Activated T-cell treated with anti-CD3 and anti-CD28 coated beads, Interleukin-2, amount 50 U/mL, for 72 hours (primary cell): ENCODE measurements at places on chromosomes 5 and 9.

GRCh38 chr9:72324974-72325373 lies 40.0 kb downstream of the ZFAND5 start:
- DNase-seq: no peak

DNA sequence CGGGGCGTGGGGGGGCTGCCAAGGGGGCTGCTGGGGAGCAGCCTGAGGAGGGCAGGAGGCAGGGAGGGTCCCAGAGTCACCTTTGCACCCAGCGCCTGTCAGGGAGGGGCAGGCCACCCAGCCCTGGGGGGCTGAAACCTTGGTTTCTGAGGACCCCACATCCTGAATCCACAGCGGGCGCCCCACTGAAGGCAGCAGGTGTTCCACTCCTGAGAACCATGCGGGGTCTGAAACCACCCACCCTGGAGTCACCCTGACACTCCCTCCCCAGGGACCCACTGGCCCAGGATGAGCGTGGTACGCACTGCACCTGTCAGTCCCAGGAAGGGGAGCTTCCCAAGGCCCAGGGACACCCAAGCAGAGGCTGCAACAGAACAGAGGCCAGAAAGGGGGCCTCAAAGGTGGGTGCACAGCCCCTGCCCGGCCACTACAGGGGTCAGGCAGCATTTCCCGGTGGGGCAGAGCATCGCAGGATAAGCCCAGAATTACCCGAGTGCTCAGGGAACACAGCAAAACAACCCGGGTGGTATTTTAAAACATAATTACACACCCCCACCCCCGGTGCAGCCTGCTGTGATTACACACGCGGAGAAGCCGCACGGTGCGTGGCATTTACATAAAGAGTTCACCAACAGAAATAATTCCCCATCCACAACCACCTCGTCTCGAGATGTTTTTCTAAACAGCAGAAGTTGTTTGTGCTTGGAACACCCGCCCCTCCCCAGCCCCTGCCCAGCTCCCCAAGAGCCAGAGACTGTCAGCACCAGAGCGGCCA lies 57.3 kb upstream of the UBAC1 start:
- no peak for DNase-seq

DNA sequence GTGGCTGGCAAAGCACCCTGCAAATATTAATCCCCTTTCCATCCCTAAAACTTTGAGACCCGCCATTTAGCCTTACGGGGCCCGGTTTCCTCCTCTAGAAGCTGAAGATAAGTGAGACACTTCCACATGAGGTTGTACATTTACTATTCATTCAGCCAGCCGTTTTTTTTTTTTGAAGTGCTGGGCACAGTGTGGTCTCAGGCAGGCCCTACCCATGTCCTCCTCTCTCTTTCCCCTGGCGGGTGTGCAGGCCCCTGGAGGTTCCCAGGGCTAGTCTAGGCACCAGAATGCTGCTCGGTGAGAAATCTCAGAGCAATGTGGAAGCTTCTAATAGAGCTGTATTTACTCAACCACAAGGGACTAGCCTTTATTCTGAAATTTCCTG lies 107.4 kb upstream of the LARP1 start:
- DNase-seq: no peak

- DNase-seq: no peak
Observed at GRCh38 chr5:14261856-14262611, 118.9 kb downstream of the TRIO start.

DNA sequence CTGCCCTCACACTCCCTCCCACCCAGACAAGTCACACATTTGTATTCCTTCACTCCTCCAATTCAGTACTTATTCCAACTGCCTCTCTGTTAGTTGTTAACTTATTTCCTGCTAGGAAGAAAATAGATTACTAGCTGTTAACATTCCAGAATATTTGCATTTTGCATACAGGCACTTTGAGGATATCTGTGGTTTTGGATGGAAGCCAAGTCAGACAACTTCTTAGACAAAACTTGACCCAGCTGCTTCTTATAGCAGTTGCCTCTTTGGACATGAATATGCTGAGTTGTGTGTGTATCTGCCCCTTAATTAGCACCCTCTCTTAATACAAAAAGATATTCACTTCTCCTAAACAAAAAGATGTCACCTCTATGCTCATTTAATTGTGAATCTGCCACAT lies 1280.6 kb upstream of the ACO1 start:
- DNase-seq: no peak

- DNase-seq: no peak
Observed at GRCh38 chr5:33321026-33321425, 119.7 kb upstream of the TARS1 start.

GRCh38 chr5:175922192-175922885 lies 45.8 kb downstream of the THOC3 start:
- no peak for DNase-seq

- no peak for DNase-seq
Observed at GRCh38 chr5:158165647-158166046, 306.7 kb upstream of the CLINT1 start.

DNA sequence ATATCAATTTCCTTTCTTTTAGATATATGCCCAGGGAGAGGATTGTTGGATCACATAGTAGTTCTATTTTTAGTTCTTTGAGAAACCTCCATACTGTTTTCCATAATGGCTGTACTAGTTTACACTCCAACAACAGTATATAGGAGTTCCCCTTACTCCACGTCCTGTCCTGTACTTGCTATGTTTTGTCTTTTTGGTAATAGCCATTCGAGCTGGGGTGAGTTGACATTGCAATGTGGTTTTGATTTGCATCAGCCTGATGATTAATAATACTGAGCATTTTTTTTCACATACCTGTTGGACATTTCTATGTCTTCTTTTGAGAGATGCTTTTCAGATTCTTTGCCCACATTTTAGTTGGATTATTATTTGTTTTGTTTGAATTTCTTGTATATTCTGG lies 445.9 kb downstream of the NTRK2 start:
- no peak for DNase-seq

- no peak for DNase-seq
Observed at GRCh38 chr9:78462611-78463010, 165.7 kb downstream of the PSAT1 start.

DNA sequence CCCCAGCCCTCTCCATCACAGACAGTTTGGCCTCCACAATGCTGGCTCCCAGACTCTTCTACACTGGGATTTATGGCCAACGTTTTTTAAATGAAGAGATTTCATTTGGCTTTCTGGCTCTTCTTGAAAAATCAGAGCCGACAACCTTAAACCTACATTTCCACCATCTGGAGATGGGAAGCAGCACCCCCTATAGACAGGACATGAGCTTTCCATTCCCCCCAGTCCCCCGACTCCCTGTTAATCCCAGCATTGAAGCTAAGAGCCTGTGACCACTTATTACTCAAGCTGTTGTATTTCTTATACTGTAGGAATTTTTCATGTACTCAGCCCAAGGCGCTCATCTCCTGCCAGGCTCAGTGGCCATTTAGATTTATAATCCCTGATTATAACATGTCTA lies 34.0 kb upstream of the AFAP1L1 start:
- no peak for DNase-seq

DNA sequence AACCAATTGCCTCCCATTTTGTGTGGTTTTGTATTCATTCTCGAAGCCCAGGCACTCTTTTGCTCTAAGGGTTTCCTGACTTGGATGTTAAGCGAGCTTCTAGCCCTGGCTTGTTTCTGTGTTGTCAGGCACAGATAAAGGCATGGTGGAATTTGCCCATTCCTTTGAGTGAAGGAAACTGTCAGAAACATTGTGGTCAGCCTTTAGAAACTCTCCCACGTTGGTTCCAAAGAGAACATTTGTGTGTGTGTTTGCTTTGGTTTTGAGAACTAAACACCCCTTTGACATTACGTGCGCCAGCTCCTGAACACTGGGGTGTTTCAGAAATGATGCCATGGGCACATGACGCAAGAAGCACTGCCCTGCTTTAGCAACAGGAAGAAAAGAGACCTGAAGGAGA lies 320.9 kb downstream of the NTRK2 start:
- DNase-seq: no peak

DNA sequence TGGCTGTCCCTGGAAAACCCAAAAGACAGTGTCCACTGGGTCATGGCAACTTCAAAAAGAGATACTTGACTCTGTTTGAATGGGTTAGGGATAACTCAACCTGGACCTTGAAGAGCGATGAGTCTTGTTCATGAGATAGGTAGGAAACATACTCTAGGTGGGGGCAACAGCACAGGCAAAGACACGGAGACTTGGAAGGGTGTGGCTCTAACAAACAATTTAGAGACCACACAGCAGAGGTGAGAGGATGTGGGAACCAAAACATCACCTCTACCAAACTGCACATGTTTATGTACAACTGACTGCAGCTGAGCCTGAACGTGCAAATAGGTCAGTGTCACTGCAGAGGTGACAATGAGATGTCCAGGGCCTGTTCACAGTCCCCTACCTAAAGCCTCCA lies 247.7 kb upstream of the ADRA1B start:
- DNase-seq: no peak

DNA sequence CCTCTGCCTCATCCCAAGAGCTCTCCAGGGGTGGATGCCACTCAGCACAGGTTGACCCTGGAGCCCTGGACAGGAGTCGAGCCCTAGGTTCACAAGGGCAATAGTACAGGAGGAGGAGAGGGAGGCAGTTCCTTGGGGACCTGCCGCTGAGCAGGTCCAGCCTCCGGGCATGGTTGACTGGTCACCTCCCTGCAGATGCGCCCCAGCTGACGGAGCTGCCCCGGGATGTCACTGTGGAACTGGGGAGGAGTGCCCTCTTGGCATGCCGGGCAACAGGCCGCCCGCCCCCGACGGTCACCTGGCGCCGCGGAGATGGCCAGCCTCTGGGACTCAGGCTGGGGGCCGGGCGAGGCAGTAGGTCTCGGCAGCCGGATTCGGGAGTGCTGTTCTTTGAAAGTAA lies 53.7 kb downstream of the HMCN2 start:
- no peak for DNase-seq

DNA sequence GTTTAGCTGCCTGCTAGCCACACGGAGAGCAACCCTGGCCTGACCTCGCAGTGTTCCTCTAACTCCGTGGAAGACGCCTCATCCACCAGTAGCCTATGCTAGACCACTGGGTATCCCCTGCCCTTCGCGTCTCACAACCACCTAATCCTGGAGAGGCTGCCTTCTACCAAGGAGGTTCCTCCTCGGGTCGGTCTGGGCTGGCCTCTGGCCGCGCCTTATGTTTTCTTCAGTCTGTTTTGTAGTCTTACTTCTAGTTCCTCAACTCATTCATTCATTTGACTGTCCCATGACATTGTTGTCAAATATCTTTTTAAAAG lies 1.6 kb upstream of the TPM2 start:
- DNase-seq: no peak

DNA sequence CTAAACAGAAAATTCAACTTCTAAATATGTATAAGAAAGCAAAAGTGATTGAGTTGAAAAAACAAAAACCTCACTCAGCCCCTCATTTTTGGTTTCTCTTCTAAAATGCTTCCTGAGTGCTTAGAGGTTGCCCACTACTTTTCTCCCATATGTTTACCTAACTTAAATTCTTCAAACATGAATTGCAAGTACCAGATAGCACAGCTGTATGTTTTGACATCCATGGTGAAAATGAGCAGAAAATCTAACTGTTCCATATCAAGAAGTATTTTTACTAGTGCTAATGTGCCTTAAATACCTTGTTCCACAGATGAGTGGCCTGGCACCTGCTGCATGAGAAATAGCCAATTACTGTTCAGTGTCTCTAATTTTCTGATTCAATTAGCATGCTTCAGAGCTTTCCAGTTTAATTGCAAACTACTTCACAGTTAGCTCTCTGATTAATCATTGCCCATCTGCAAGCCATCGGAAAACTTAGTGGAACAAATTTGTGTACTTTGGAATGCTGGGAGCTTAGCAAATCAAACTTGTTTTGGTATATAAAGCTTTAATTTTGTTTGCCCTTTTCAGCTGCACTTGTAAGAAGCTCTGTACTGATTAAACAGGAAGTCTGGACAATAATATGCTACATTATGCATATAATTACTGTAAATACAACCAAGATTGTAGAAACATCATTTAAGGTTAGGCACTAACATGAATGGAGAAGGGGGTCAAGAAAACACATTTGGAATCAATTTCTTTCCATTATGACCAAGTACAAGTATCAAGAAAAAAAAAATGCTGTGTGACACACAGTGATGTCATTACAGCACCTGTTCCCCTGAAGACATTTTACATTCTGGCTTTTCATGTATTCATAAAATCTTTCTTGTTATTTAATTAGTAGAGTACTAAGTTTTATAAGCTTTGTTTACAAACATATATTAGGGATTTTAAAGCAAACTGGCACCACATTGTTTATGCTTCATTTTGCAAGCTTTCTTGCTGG lies 65.6 kb downstream of the POU5F2 start:
- DNase-seq: no peak

GRCh38 chr5:87054821-87055220 lies 212.9 kb upstream of the RASA1 start:
- DNase-seq: no peak
